ENCODE measurements at places on chromosomes 7 and 10. TPM values are rescaled to one million over a fixed set of nuclear protein-coding genes. Genes with fewer than 3 reads are reported as not detected.

DNA sequence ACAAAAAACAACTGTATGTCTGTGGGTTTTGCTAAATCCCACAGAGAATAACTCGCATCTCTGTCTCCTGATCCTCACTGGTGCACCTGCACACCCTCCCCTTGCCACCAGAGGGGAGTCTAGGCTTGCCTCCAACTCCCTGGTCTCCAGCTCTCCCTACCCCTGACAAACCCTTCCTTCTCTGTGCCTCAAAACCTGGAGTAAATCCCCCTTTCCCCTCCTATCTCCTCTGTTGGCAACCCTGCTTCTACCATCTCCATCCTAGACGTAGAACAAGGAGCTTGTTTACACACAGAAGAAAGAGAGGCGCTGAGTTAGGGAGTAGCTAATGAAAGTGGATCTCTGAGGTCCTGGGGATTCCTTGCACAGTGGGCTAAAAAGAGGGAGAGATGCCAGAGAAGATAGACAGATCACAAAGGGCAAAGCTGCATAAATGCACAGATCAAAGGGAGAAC is 6.0 kb downstream of the MBLAC1 start:
- peak; percentile 71 for DNase-seq
- no peaks in the 10 kb centered on the region for H3K36me3 ChIP-seq
- H3K27ac ChIP-seq, result no peak overlapping the region
- peaks cover 11% of the 10 kb centered on the region for H3K4me1 ChIP-seq
- peaks cover 10% of the 10 kb centered on the region for H3K27me3 ChIP-seq

DNA sequence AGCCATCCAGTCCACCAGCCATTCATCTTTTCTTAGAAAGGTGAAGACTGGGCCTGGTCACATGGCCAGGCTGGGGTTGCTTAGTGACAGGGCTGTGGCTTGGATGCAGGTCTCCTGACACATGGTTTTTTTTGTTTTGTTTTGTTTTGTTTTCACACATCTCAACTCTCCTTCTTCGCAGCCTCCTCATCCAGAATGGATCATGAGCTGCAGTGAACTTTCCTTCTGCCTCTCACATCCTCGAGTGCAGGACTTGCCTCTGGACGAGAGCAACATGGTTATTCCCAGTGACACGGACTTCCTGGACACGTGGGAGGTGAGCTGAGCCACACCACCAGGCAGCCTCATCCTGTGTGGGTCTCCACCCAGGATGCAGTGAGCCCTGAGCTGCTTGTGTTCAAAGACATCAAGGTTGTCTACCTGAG is 9.5 kb downstream of the AKR1E2 start:
- H3K4me1 ChIP-seq, result no peaks in the 10 kb centered on the region
- no peak for DNase-seq
- no peak overlapping the region for H3K27ac ChIP-seq
- H3K36me3 ChIP-seq, result no peaks in the 10 kb centered on the region

DNA sequence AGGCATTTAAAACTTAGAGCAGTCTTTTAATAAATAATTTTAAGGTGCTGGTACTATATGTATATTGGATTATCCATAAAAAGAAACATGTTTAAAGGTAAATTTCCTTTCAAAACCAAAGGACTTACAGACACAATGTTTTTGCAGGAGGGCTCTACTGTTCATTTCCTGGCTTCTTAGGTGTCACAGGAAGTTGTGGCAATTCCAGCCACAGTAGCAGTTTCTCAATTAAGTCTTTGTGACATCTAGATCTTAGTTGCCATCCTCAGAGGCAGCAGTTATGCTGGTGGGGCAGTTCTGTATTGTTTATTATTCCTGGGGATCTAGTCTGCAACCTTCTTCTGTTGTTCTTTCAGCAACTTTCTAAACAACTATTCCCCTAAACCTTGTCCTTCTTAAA is 460.1 kb downstream of the MAGI2 start:
- H3K36me3 ChIP-seq, result no peaks in the 10 kb centered on the region
- H3K4me1 ChIP-seq, result no peaks in the 10 kb centered on the region
- DNase-seq, result no peak

- DNase-seq, result no peak
- peak overlapping the region; percentile 80 for H3K4me3 ChIP-seq
- peak overlapping the region; percentile 80 for H3K27ac ChIP-seq
- H3K4me1 ChIP-seq, result peaks cover 4% of the 10 kb centered on the region
- peaks cover 9% of the 10 kb centered on the region for H3K27me3 ChIP-seq
These were observed 625 bp downstream of the RP9 start for GRCh38 chr7:33108554-33109004.

DNA sequence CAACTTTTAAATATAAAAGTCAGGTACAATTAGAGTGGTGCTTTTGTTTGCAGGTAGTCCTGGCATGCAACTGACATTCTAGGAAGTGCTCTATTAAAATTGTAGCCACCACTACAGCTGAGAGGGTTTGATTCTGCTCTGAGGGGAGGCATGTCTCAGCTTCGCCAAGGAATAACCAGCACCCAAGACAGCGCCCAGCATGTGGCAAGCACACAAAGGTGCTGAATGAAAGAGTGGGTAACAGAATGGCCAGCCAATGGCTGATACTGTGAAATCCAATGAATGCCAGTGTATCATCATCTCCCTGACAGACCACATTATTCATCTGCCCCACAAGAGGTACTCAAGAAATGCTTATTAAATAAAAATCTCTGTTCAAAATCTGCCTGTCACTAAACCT is 6.9 kb downstream of the PARP12 start:
- peaks cover 31% of the 10 kb centered on the region for H3K36me3 ChIP-seq
- no peak overlapping the region for H3K27ac ChIP-seq
- H3K4me3 ChIP-seq, result no peak overlapping the region
- no peak for DNase-seq
- H3K4me1 ChIP-seq, result peaks cover 30% of the 10 kb centered on the region

GRCh38 chr7:132646052-132646451 is 69.8 kb upstream of the PLXNA4 start:
- no peak overlapping the region for H3K27ac ChIP-seq
- no peak for DNase-seq
- no peak overlapping the region for H3K4me3 ChIP-seq
- H3K4me1 ChIP-seq, result peaks cover 6% of the 10 kb centered on the region
- H3K27me3 ChIP-seq, result no peaks in the 10 kb centered on the region

DNA sequence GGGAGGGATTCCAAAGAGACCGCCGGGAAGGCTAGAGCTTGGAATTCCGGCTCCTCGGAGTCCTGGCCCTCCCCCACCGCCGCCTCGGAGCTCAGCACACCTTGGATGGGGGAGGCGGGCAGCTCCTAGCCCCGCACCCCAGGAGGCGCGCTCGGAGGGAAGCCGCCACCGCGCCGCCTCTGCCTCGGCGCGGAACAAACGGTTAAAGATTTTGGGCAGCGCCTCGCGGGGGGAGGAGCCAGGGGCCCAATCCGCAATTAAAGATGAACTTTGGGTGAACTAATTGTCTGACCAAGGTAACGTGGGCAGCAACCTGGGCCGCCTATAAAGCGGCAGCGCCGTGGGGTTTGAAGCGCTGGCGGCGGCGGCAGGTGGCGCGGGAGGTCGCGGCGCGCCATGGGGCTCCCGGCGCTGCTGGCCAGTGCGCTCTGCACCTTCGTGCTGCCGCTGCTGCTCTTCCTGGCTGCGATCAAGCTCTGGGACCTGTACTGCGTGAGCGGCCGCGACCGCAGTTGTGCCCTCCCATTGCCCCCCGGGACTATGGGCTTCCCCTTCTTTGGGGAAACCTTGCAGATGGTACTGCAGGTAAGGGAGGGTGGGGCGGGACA is at the start of gene CYP26A1:
CYP26A1 (plus strand) TSS at position 355 of the 608 bp plus-strand sequence; CDS start at position 397, 42 bp downstream.
- no peaks in the 10 kb centered on the region for H3K36me3 ChIP-seq
- peaks cover 61% of the 10 kb centered on the region for H3K27me3 ChIP-seq
- no peaks in the 10 kb centered on the region for H3K4me1 ChIP-seq

MRPS33 gene
- 58.6 TPM for total RNA-seq

Data from MCF 10A (cell line).